ENCODE measurements at places on chromosomes 7 and 10. TPM values are rescaled to one million over a fixed set of nuclear protein-coding genes. Genes with fewer than 3 reads are reported as not detected.

- no peak for DNase-seq
Measured at GRCh38 chr10:4070921-4071660, 286.1 kb upstream of the KLF6 start.

SLC26A5 gene
- total RNA-seq: not detected

DNA sequence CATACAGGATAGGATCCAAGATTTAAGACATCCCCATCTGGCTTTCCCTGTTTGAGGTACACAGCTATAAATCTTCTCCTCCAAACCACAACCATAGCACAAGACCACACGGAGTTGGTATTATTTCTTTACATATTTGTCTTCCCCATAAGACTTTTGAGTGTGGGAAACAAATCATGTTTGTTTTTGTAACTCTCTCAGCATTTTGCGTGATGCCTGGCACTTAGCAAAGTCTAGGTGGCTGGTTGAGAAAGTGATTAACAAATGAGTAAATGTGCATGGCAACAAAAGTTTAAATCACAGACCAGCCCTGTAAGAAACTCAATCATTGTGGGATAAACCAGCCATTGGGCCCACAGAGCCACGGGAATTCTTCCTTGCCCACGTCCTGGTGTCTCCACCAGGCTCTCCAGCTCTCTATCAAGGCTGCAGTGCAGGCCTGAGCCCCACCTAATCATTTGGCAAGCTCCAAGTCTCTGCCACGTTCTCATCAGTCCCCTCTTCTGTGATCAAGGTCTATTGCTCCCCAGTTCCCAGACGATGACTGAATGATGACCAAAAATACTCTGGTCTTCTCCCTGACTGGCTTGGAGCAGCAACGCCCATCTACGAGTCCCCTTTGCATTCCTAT lies 317.8 kb downstream of the TNS3 start:
- DNase-seq: no peak

DNA sequence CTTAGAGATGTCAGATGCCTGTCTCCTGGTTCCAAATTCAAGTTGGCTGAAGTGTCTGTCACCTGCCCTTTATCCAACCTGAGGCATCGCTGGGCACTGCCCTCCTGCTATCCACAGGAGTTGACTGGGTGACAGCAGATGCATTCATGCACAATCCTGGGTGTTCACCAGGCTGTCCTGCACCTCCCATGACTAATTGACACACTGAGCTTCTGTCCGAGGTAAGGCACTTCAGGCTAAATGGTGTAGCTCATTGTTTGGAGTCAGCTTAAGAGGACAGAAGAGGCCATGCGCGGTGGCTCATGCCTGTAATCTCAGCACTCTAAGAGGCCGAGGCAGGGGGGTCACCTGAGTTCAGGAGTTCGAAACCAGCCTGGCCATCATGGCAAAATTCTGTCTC lies 2.4 kb downstream of the UCMA start:
- DNase-seq: no peak

DNA sequence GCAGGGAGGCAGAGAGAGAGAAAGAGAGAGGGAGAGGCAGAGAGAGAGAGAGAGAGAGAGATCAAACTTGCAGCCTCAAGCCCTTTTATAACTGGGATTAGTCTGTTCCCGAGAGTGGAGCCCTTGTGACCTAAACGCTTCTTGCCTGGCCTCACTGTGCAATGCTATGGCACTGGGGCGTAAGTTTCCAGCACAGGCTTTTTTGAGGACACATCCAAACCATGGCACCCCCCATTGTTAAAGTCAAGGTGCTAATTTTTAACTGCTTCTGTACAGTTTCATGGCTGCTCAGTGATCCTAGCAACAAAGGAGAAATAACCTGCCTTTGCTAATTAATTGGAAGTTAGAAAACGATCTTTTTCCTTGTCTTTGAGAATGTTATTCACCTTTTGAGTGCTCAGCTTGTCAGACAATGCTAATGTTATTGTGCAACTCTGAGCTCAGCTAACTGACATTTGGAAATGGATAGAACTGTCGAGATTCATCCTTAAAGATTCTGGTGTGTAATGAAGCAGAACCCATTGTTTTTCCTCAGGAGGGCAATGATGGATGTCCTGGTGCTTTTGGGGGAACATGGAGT lies 268.4 kb downstream of the GLRX3 start:
- DNase-seq: no peak

GRCh38 chr10:43859016-43859525 lies 210.4 kb upstream of the ZNF32 start:
- no peak for DNase-seq

SPDYE9 gene
- not detected for total RNA-seq

BLOC1S2 gene
- total RNA-seq: 39.9 TPM

MINDY3 gene
- 41.0 TPM for total RNA-seq

DNA sequence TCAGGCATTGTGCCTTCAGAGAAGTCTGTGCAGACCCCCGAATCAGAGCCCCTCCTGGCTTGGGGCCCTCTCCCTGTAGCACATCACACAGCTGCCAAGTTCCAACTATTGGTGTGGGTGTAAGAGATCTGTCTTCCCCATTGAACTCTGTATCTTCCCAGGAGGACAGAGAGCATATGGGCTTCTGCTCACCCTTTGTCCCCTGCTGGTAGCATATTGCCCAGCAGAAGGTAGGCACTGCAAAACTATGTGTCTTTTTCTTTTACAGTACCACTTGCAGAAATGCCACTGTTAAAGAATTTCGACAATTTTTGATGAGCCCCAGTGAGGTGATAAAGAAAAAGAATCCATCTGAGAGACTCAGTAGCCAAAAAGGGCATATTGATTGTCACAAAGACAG lies 59.6 kb downstream of the NPY start:
- no peak for DNase-seq

GRCh38 chr10:5844345-5845055 lies 31.3 kb upstream of the GDI2 start:
- no peak for DNase-seq

GRCh38 chr7:139791316-139791715 lies 13.5 kb upstream of the HIPK2 start:
- no peak for DNase-seq
